CD4-positive, alpha-beta T cell treated with Interleukin-15 for 1 hour (primary cell): ENCODE measurements at places on chromosomes 12 and 14.

DNA sequence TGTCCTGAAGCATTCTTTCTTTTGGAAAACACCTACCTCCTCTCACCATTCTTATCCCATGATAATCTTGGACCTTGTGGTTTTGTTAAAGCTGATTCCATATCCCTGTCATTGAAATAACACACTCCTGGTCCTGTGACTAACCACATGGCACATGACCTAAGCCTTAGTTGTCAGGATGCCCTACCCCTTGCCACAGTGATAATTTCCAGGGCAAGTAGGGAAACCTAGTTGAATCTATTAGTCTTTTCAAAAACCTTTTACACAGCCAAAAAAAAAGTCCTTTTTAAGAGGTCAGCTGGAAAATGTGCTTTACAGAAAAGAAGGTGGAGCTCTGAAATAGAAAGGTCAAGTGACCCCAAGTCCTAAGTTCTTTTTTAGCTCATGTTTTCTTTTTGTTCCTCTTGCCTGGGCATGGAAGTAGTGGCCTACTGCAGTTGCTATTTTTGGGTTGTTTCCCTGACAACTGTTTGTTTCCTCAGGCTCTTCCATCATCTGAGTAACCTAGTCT lies 608.4 kb downstream of the LRFN5 start:
- DNase-seq, result no peak

GRCh38 chr12:40313928-40314327 lies 89.1 kb downstream of the LRRK2 start:
- no peak for DNase-seq

- DNase-seq, result no peak
Measured at GRCh38 chr12:104677441-104678089, 220.8 kb downstream of the CHST11 start.

- no peak for DNase-seq
Measured at GRCh38 chr12:109517619-109518018, 40.2 kb downstream of the UBE3B start.

DNA sequence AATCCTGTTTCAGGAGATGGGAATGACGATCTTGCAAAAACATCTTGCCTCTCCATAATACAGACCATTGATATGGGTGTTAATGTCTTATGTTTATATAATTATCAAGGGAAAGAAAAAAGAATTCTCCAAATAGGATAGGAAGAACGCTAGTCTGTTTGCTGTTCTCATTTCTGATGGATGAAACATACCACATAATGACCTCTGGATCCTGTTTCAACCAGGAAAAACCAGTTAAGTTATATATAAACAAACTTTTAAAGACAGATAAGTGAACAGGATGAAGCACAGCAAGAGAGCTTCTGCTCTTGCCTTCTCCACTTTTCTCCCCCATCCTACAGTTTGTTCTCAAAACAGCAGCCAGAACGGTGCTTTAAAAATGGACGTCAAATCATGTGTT lies 27.8 kb downstream of the COQ6 start:
- no peak for DNase-seq

- DNase-seq, result no peak
Measured at GRCh38 chr12:96590970-96591369, 101.6 kb downstream of the CFAP54 start.

- no peak for DNase-seq
Measured at GRCh38 chr14:31717294-31718085, 156.3 kb downstream of the NUBPL start.

DNA sequence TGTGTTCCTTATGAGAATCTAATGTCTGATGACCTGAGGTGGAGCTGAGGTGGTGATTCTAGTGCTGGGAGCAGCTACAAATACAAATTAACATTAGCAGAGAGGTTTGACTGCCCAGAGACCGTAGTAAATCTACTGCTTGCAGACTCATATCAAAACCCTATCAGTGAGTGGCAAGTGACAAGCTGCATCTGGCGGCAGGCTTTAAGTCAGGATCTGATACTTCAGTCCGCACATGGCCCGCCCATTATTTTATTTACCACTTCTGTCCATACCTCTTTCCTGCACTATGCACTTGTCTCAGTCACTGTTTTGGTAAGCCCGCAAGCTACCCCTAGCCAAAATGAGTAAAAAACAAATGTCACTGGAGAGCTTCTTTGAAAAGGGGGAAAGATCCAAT lies 11.4 kb downstream of the CEP128 start:
- no peak for DNase-seq

DNA sequence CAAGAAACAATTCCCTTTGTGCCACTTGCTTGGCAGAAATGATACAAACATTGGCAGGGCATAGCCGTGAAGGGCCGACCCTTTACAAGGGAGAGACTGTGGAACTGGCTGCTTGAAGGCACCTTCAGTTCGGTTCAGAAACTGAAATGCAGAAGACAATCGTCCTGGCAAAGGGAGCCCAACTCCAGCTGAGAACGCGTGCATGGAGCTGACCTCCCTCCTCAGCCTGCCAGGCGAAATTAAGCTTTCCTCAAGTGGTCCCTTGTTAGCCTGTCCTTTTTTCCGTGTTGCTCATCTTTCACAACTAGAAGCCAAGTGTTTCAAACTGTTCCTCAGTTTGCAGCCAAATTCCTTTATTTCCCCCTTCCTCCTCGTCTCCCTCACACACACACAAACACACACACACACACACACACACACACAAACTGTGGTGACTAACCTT lies 8.1 kb downstream of the LGR5 start:
- DNase-seq, result no peak

DNA sequence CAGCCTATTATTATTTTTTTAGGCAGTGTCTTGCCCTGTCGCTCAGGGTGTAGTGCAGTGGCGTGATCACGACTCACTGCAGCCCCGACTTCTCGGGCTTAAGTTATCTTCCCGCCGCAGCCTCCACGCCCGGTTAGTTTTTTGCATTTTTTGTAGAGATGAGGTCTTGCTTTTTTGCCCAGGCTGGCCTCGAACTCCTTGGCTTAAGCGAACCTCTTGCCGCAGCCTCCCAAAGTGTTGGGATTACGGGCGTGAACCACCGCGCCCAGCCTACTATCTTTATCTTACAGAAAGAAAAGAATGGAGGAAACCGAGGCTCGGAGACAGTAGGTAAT lies 507 bp upstream of the PTPN11 start:
- DNase-seq, result no peak

GRCh38 chr14:22650960-22651521 lies 6.9 kb upstream of the OR6J1 start:
- DNase-seq, result no peak

DNA sequence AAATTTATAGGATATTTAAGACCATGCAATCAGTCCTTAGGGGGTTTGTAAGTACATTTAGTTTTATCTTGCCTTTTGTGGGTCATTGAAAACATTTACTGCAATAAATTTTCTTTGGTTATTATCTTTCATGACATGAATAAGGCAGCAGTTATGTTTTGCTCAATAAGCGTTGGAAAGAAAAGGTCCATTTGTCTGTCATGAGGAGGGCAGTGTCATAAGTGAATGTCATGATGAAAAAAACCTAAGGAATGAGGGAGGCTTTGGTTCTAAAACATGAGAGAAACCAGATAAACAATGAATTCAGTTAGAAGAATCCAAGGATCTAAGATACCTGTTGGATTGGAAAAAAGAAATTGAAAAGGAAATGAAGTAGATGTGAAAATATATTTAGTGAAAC lies 209.4 kb downstream of the NAV3 start:
- no peak for DNase-seq

GRCh38 chr12:120662879-120663278 lies 22.5 kb downstream of the CABP1 start:
- peak; percentile 36 for DNase-seq

GRCh38 chr14:39043352-39043943 lies 59.6 kb downstream of the SEC23A start:
- no peak for DNase-seq

DNA sequence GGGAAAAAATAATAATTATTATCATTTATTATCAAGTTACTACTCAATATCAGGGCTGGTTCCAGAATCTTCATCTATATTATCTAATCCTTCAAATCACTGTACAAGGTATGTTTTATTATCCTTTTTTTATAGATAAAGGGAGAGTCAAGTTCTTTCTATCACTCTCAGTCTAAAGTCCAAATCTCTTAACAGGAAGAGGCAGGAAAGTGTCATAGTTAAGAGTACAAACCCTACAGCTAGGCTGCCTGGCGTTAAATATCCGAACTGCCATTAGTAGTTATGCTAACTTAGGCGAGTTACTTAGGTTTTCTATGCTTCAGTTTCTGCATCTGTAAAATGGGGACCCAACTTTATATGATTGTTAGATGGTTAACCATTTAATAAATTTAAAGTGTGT lies 99.4 kb upstream of the CCDC91 start:
- DNase-seq, result no peak

- DNase-seq, result peak; percentile 1
Measured at GRCh38 chr14:104121142-104121541, 17.2 kb upstream of the KIF26A start.

- no peak for DNase-seq
Measured at GRCh38 chr12:96061323-96061722, 25.9 kb upstream of the LTA4H start.

GRCh38 chr14:69701857-69702256 lies 65.1 kb upstream of the SRSF5 start:
- DNase-seq, result no peak

DNA sequence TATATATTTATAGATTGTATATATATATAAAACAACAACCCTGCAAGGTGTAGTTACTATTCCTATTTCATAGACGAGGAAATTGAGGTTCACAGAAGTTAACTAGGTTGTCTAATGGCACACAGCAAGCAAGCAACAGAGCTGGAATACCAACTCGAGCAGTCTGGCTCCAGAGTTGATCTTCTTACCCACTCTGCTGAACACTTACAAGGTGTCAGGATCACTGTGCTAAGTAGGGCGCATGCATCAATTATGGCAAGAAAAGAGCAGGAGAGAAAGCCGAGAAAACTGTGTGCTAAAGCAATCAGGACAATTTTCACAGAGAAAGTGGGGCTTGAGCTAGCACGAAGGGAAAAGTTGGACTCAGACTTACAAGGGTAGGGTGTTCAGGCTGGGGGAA lies 15.9 kb upstream of the ARMH4 start:
- DNase-seq, result no peak

DNA sequence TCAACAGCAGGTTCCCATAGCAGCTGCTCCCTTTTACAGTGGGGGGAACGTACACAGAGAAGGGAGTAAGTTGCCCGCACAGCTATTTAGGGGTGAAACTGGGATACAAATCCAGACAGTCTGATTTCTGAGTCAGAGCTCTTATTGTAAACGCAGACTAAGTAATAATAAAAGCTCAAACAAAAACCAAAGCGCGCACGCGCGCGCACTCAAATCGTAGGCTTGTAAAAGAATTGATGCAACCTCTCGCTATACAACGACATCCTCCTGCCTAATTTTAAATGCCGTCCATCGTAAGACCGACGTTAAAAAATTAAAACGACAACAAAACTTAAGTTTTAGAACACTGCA lies 747 bp upstream of the DACT1 start:
- DNase-seq, result peak; percentile 21

DNA sequence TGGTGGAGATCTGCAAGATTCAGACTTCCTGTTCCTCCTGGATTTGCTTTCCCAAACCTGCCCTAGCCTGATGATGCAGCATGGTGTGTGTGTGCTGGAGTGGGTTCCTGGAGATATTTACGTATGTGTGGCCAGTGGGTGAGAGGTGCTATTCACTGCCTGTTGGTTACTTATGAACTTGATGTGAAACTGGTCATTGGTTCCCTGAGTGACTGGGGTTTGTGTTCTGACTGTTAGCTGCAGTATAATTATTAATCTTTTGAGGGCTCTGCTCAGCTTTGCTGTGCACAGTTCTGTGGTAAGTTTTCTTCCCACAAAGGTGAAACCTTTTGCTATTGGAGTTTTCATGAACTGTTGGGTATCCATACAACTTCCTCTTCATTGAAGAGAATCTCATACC lies 541.8 kb upstream of the FBXO33 start:
- no peak for DNase-seq

DNA sequence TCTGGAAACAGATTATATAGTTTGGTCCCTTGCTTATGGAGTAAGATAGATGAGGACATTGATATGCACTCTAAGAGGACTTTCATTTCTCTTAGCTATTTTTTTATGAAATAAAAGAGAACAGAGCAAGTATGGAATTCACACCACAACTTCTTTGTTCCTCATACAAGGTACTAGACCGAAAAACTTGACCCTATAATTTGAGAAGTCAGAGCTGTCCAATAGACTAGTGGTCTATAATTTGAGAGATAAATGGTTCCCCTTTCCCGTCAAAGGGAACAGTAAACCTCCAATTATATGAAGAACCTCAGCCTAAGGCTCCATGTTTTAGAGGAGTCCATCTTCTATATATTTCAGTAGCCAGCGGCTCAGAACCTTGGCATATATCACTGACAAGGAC lies 58.5 kb upstream of the HIF1A start:
- DNase-seq, result no peak

GRCh38 chr12:49577589-49578315 lies 9.8 kb upstream of the MCRS1 start:
- DNase-seq, result no peak

DNA sequence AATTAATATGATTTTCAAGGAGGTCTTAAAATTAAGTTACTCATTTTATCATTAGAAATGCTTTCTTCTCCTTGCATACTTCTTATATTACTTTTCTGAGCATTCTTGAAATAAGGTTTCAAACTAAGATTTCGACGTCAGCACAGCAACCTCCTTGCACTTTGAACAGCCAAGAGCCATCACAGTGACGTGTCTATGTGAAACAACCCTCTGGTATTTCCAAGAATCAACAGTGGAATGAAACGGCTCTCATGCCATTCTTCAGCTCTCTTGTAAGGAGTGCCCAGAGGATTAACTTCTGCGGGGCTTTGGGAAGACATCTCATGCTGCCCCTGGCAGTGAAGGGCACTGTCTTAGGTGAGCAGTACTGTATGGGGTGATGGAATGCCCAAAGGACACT lies 109.2 kb downstream of the EFCAB11 start:
- no peak for DNase-seq
